ENCODE measurements at places on chromosomes 1 and 21.

DNA sequence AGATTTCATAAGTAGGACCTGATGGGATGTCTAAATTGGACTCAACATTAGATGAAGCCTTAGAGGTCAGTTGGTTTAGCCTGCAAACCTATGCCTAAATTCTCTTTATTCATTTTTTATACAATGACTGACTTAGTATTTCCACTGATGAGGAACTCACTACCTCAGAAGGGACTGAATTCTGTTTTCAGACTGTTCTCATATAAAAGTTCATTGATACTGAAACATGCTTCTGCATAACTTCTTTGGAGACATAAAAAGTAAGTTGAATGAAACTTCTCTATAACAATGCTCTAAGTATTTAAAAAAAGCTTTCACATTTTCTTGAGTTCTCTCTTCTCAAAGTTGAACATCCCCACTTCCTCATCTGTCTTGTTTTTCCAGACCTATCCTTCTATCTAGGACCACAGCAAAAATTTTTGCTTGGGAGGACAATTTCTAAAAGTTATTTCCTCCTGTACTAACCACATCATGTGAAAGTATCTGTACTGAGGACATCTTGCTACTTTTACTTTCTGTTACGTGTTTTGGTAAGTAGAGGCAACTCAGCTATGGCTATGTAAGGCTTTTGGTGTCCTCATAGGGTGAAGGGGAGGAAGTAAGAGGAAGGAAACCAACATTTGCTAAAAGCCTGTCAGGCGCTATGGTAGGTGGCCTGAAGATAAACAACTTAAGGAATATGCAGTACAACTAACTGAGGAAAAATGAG is 64.1 kb downstream of the USP24 start:
- DNase-seq, result no peak

GRCh38 chr1:174090471-174090870 is 68.3 kb upstream of the RC3H1 start:
- DNase-seq, result no peak

GRCh38 chr1:182297335-182297734 is 94.3 kb downstream of the GLUL start:
- no peak for DNase-seq

DNA sequence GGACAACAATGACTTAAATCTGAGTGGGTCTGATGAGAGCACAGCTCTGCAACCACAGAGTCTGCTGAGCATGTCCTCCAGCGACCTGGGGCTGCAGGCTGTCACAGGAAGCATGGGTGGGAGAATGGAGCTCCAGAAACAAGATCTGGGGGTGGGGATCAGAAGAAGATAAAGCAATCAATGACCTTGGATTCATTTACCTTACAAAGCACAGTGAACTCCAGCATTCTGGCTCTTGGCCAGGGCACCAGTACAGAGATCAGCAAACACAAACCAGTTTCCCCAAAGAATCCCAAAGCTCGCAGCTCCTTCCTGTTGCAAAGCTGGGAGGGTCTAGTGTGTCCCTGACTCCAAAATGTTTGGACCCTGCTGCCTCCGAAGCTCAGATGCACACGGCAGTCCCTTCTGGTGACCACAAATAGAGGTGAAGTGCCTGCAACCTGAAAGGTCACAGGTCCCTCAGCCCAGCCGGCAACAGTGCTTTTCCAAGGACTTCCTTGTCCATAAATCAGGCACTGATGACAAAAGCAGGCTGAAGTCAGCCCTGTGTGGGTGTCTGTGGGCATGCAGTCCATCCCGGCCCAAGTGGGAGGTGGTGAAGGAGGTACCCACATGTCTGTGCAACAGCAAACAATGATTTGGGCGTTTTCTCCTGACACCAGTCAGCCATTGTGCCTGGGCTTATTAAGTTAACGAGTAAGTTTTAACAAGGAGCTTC is 76.1 kb downstream of the SH3BGR start:
- peak; percentile 23 for DNase-seq

- no peak for DNase-seq
These were observed 35.9 kb downstream of the HEATR1 start for GRCh38 chr1:236568285-236568894.

- no peak for DNase-seq
These were observed 20.7 kb upstream of the IKBKE start for GRCh38 chr1:206449565-206449964.

- DNase-seq, result no peak
These were observed 138.4 kb downstream of the PAPPA2 start for GRCh38 chr1:176601348-176601747.

DNA sequence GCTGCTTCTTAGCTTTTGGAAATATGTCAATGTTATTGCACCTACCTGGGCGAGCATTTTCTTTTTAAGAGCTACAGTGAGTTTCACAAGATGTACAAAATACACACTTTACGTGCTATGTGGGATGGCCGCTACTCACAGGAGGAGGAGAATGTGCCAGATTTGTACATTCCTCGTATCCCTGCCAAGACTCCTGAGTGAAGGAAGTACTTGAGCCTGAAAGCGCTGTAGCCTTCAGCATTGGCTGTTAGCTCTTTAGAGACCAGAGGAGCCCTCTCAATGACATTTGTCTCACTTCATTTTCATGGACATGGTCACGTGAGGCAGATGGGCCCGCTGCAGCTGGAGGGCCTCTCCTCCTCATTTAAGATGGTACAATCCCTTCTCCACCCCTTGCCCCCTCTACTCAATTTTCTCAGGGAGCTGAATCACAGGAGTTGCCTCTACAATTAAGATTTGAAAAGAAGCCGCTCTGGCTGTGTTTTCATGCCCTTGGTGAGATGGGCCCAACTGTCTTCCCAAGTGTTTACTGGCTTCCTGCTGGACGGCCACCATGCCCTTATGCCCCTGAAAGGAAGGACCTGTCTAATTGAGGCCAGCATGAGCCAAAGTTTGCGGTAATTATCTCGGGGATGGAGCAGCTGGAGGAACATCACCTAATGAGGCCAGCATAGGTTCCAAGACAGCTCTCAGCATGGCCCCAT is 442.6 kb downstream of the PRDM2 start:
- DNase-seq, result no peak

DNA sequence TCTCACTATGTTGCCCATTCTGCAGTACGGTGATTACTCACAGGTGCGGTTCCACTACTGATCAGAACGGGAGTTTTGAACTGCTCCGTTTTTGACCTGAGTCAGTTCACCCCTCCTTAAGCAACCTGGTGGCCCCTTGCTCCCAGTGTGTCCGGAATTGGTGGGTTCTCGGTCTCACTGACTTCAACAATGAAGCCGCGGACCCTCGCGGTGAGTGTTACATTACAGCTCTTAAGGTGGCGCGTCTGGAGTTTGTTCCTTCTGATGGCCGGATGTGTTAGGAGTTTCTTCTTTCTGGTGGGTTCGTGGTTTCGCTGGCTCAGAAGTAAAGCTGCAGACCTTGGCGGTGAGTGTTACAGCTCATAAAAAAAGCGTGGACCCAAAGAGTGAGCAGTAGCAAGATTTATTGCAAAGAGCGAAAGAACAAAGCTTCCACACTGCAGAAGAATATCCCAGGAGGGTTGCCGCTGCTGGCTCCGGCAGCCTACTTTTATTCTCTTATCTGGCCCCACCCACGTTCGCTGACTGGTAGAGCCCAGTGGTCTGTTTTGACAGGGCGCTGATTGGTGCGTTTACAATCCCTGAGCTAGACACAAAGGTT is 17.6 kb upstream of the PARP1 start:
- peak; percentile 36 for DNase-seq

- peak; percentile 82 for DNase-seq
These were observed 940 bp downstream of the SOX13 start for GRCh38 chr1:204073837-204074273.

GRCh38 chr1:207799989-207800648 is 48.3 kb downstream of the CD46 start:
- DNase-seq, result no peak

GRCh38 chr1:54407404-54408146 is 1.4 kb upstream of the SSBP3 start:
- DNase-seq, result peak; percentile 68

- DNase-seq, result no peak
These were observed 41.3 kb upstream of the EIF4G3 start for GRCh38 chr1:21217812-21218596.

DNA sequence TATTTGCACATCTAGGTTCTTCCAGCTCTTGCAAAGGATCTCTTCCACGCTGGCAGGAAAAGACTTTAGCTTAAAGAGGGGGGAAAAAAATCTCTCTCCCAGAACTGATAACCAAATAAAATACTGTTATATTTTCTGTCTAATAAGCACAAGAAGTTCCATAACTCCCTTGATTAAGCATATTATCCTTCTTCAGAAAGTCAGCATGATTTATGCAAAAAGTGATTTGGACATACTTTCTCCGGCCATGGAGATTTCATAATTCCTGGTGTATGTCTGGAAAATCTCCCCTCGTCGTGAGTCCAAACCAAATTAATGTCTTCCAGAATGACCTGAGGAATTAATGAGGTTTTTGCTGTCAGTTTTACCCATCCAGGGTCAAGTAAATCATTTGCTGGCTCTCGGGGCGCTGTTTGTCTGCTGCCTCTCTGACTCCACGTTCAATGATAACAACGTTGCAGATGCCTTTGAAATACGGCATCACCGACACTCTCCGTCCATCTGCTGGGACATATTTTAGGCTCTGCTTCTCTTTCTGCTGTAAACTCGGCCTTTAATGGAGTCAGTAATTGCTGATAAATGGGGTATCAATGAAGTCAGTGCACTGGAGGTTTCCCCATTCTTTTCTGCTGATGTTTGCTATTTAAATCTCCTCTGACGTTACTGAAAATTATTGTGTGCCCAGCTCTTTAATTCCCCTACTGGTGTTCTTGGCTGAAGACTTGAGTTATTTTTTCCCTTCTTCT is 112.9 kb downstream of the HLX start:
- no peak for DNase-seq

DNA sequence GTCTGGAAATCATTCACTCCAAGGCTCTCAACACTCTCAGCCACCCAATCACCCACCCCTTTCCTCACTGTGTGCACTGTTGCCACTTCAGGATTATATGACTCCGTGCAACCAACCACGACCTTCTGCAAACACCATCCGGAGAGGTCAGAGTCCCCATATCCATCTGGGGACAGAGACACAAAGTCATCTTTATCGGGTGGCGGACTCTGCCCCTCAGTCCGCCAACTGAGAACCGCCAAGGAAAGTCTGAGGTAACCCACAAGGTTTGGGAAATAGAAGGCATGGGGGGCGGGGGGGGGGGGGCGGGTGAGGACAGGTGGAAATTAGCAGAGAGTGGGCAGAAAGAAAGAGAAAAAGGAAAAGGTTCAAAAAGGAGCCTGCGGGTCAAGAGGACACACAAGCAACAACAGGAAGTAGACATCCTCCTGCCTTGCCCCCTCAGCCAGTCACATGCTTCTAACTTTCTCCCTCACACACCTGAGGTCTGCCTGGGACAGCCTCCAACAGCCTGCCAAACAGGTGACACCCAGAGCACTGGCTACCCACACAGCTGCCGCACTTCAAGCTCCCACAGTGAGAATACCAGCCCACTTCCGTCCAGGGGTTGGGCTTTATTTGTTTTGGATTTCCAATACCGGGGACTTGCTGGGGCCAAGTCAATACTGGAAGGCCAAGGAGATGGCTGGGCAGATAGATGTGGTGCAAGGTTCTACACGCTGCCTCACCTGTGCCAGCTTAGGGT is 58.1 kb downstream of the SSBP3 start:
- DNase-seq, result no peak

GRCh38 chr1:157097692-157098091 is 1.9 kb downstream of the ETV3L start:
- DNase-seq, result no peak

GRCh38 chr1:21280482-21280881 is 9.8 kb downstream of the ECE1 start:
- no peak for DNase-seq

DNA sequence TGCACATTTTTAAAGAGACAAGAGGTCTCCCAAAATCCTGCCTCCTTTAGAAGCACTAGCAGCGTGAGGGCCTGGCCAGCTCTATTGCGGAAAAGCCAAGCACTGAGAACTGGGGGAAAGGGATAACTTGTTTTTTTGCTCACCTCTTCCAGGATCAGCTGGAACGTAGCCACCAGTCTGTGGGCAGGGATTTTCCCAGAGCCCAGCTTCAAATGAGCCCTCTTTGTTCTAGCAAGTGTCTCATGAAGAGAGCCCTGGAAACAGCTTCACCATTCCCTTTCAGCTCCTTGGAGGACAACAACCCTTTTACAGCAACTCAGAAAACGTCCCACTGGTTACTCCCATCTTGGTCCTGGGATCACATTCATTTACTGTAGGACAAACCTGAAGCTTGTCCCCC is 195.4 kb downstream of the LMX1A start:
- no peak for DNase-seq

DNA sequence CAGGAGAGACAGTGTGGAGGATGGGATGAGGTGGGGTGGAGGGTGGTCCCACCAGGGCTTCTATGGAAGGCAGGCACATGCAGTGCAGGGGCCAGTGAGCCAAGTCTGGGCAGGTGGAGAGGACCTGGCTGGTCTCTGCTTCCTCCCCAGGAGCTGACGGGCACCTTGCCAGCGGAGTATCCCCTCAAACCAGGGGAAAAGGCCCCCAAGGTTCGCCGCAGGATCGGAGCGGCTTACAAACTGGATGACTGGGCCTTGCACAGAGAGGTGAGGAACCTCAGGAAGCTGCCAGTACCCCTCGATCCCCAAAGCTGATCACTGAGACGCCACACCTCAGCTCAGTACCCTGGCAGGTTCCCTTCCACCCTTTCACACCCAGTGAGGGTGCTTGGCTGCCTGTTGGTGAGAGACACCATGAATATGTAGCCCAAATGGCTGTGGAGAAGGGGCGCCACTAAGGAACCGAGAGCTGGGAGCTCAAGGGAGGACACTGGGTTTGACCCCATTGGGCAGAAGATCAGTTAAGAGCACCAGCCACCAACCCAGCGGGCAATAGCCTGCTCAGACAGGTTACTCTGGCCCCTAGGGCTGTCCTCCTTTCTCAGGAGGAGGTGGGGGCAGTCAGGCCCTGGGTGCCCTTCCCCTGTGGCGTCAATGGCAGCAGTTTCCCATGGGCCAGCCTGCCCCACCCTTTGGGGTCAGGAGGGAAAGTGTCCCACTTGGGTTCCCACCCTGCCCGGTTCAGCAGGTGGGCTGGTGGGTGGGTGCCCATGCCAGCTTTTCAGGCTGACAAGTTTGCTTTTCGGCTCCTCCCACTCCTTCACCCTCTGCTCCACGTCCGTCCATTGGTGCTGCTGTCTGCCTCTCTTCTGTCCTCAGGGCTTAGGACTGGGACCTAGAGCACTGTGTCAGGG is 5.5 kb downstream of the INAVA start:
- DNase-seq, result no peak

DNA sequence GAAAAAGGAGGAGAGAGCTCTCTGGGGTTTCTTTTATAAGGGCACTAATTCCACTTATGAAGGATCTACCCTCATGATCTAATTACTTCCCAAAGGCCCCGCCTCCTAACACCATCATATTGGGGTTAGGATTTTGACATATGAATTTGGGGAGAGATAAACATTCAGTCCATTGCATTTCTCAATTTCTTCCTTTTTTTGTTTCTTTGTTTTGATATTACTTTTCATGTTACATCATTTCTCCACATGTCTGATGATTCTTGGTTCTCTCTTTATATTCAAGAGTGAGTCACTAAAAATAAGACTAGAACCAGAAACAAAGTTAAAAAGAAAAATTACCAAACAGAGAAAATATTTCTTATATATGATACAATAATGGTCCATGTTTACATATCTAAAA is 63.2 kb upstream of the DUSP10 start:
- no peak for DNase-seq

GRCh38 chr1:31390071-31390470 is 17.2 kb upstream of the FABP3 start:
- no peak for DNase-seq

GRCh38 chr1:159015440-159015909 is 5.8 kb downstream of the IFI16 start:
- no peak for DNase-seq
